ENCODE measurements at places on chromosomes 16 and 17.

DNA sequence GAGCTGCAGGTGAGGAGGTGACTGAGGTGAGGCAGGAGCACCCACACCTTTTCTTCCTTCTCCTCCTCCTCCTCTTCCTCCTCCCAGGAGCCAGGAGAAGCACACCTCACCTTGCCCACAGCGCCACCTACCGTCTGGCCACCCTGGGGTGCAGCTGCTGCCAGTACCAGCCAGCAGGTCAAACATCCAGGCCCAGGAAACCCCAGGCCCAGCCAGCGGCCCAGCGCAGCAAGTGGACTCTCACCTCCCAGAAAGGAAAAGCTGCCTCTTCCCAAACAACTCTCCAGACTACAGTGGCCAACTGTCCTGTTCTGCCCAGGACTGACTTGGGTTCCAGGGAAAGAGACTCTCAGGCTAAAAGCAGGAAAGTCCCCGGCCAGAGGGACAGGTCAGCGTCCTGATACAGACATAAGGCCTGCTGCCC lies 22.7 kb downstream of the PEMT start:
- DNase-seq = peak; percentile 19

DNA sequence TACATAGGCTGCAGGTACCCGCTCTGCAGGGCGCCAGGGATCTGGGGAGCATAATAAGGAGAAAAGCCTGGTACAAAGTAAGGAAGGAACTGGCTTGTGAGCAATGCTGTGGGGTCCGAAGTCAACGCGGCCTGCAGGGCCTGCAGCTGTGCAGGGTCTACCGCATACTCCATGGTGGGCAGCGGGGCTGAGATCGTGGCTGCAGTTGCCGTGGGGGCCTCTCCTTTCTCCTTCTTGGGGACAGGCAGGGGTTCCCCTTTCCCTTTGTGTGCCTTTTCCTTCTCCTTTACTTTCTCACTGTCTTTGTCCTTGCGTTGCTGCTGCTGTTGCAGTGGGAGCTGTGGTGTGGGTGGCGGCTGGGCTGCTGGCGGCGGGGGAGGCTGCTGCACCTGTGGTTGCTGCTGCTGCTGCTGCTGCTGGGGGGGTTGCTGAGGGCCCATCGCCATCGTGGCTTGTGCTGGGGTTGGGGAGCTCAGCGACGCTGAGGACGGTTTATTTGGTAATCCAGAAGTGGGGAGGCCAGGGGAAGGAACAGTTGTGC lies 259.6 kb downstream of the ZFHX3 start:
- no peak for DNase-seq

GRCh38 chr16:64361753-64362152 lies 760.1 kb downstream of the CDH11 start:
- DNase-seq = no peak

DNA sequence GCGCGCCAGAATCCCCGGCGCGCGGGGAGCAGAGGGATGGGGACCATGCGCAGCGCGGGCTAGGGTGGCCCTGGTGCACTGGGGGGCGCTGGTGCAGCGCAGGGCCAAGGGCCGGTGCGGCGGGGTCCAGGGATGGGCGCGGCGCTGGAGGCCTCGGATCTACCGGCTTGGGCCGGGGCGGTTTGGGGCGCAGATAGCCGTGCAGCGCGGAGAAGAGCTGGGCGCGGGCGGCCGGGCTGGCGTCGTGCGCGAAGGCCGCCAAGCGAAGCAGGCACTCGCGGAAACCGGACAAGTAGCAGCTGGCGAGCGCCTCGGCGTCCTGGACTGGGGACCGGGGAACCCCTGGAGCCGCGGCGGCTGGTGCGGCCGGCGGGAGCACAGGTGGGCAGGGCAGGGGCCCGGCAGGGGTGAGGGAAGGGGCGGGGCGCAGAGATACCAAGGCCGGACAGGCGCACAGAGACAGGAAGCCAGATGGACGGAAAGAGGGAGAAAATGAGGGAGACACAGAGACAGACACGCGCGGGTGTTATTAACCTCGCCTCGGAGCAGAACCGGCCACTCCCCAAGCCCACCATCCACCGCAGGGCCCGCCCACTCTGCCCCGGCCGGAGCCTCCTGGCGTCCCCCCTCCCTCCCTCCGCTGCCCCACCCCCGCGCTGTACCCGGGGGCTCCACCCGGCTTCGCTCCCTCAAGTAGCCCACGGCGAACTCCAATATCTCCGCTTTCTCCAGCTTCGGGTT lies 2.1 kb downstream of the HES7 start:
- DNase-seq = no peak

DNA sequence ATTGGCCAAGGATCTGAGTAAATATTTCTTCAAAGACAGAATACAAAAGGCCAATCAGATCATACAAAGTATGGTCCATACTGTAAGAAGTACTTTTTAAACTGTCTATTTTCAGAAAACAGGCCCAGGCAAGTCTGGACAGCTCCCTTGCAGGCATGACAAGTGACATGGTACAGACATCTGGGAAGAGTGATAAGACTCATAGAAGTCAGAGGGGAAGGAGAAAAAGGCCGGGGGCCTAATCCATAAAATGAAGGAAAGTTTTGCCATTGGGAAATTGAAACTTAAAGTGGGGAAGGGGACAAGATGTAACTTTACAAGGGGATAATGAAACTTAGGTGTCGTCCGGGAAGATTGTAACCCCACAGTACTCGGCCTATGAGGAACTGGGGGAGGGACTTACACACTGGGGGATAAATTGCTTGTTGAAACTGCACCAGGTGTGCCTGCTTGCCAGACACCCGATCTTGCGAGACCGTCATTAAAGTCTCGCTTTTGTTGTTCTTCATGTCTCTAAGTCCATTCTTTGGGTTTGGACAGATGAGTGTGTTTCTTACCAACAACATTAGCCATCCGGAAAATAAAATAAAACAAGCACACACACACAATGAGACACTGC lies 684.0 kb downstream of the CDH11 start:
- DNase-seq = no peak

GRCh38 chr16:74447578-74447977 lies 26.3 kb upstream of the CLEC18B start:
- no peak for DNase-seq

- DNase-seq = peak; percentile 33
These were observed 24.0 kb upstream of the SSTR5 start for GRCh38 chr16:1048442-1049112.

GRCh38 chr16:57148481-57148880 lies 37.4 kb downstream of the PSME3IP1 start:
- no peak for DNase-seq

- DNase-seq = peak; percentile 1
These were observed 26.0 kb upstream of the HNF1B start for GRCh38 chr17:37770631-37771518.

GRCh38 chr16:23510164-23510914 lies at the start of gene GGA2:
TSS of gene GGA2 (minus strand) at chr16:23510494. CDS start at chr16:23510411, 83 bp downstream.
- peak; percentile 85 for DNase-seq

- no peak for DNase-seq
These were observed 9.6 kb downstream of the SLX4 start for GRCh38 chr16:3601614-3602319.

DNA sequence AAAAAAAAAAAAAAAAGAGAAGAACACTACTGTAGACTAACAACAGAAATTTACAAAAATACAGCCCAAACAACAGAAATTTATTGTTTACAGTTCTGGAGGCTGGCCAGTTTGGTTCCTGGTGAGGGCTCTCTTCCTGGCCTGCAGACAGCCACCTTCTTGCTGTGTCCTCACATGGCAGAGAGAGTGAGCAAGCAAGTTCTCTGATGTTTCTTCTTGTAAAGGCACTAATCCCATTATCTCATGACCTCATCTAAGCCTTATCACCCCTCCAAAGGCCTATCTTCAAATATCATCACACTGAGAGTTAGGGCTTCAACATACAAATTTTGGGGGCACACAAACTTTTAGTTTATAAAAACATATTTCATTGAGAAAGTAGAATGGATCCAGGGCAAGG lies 7.3 kb downstream of the ARSG start:
- no peak for DNase-seq

Data from hypothalamus (tissue), 51 donors.